ENCODE measurements at places on chromosomes 3 and 15.

- no peak for DNase-seq
Observed at GRCh38 chr3:125160606-125161371, 51.8 kb downstream of the SLC12A8 start.

- no peak for DNase-seq
Observed at GRCh38 chr3:193701953-193702635, 109.1 kb downstream of the OPA1 start.

DNA sequence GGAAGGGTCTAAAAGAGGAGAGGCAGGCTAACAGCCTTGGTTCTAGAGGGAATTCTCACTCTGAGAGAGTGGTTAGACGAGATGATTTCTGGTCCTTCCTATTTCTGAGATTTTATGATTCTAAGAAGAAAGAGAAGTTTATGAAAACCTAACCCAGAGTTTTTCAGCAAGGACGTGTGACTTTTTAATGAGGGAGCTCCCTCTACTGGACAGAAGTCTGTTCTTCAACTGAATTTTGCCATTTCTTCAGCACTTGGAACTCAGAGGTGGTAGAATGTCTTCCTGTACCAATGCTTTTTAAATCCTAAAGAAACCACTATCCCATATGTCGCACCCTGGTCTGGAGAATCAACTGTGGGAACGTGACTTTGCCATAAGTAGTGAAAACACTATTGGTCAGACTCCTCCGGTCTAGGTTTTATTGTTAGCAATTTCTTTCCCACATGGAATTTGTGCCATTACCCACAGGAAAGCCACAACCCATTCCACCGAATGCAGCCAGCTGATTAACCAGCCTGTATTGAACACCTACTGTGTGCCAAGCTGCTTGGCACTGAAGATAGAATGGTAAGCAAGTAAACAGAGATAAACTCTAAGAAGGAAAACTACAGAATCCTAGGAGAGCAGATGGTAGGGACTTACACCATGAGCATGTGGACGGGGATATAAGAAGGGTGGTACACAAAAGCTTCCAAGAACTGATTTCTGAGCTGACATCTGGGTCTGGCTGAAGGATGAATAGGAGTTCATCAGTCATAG is 199.5 kb upstream of the LMCD1 start:
- DNase-seq, result peak; percentile 0

DNA sequence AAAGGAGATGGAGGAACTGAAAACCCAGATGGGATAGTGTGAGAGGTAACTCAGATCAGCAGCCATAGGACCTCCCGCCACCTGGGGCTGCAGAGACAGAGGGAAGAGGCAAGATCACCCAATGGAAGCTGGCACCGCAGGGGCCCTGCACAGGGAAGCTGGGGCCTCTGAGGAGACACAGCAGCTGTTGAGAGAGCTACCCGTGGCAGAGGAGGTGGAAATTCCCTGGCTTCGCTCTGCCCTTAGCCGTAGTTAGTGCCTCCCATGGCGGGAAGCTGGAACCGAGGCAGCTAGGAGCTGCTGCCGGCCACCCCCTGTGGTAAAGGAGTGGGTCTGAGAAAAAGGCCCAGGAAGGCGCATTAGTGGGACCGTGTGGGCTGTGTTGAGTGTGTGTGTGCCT is 18.0 kb upstream of the PLXNA1 start:
- no peak for DNase-seq

GRCh38 chr15:35013370-35013769 is 25.3 kb upstream of the ZNF770 start:
- DNase-seq, result peak; percentile 69

DNA sequence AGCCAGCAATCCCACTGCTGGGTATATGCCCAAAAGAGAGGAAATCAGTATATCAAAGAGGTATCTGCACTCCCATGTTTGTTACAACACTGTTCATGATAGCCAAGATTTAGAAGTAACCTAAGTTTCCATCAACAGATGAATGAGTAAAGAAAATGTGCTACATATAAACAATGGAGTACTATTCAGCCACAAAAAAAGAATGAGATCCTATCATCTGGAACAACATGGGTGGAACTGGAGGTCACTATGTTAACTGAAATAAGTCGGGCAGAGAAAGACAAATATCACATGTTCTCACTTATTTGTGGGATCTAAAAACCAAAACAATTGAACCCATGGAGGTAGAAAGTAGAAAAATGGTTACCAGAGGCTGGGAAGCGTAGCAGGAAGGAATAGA is 108.2 kb downstream of the TBC1D5 start:
- DNase-seq, result no peak

DNA sequence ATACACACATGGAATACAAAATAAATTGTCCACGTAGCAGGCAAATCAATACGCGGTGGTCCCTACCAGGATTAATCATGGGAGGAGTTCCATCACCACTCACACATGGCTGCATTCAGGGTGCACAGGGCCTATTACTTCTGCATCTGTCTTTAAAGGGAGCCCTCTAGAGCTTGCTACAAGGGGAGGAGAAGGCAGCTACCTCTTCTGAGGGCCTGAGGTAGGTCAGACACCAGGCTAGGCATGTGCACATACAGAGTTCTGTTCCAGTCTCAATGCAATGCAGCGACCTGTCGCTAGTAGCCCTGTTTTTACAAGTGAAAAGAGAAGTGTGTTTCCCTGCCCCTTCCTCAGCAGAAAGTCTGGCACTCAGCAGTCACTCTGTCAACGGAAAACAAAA is 102.7 kb downstream of the ROBO2 start:
- no peak for DNase-seq

GRCh38 chr15:59420986-59421618 is 16.9 kb upstream of the FAM81A start:
- DNase-seq, result no peak

DNA sequence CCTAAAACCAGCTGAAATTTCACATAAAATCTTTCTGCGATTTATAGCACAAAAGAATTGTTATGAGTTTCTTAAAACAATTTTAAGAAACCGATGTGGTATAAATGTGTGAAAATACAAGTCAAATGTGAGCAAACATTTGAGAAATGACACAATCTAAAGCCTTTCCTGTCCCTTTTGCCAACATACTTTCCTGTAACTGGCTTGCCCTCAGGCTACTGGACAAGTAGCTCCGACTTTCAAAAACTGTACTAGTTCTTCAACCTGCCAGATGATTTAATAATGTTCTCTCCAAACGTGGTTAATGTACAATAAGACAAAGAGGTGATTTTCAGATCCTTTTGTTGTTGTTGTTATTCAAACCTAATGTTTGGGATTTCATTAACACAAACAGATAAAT is 105.9 kb upstream of the ARHGEF26 start:
- DNase-seq, result no peak

- no peak for DNase-seq
Observed at GRCh38 chr3:12907729-12908128, 66.4 kb upstream of the RPL32 start.

DNA sequence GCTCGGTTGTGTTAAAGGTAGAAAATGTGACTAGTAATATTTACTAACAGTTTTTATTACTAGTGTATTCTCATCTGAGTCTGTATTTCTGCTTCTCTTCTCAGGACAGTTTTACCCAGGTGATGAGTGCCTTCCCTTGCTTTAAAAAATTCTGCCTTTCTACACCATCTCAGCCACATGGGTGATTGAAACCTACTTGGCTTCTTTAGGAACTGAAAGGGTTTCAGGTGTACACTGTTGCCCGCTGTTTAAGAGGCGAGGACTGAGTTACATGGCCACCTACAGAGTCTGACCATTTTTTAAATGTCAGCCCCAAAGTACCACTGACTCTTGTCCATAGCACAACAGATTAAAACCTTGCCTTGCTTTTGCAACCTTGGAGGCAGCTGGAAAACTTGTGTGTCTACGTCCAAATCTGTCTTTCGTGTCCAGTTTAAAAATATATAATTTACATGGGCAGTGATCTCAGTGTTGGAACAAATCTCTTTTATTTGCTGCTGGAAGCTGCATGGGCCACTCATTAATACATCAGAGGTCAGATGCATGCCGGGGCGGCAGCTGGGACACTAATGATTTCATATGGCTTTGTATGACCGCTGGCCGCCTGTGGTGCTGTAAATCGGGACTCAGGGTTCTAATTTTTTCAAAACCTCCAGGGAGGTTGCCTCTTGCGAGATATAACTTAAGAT is 44.6 kb downstream of the TRIM71 start:
- DNase-seq, result no peak

- no peak for DNase-seq
Observed at GRCh38 chr15:99176757-99177156, 71.9 kb downstream of the SYNM start.

- DNase-seq, result peak; percentile 98
Observed at GRCh38 chr15:90020021-90020735, 19.1 kb downstream of the ZNF710 start.

DNA sequence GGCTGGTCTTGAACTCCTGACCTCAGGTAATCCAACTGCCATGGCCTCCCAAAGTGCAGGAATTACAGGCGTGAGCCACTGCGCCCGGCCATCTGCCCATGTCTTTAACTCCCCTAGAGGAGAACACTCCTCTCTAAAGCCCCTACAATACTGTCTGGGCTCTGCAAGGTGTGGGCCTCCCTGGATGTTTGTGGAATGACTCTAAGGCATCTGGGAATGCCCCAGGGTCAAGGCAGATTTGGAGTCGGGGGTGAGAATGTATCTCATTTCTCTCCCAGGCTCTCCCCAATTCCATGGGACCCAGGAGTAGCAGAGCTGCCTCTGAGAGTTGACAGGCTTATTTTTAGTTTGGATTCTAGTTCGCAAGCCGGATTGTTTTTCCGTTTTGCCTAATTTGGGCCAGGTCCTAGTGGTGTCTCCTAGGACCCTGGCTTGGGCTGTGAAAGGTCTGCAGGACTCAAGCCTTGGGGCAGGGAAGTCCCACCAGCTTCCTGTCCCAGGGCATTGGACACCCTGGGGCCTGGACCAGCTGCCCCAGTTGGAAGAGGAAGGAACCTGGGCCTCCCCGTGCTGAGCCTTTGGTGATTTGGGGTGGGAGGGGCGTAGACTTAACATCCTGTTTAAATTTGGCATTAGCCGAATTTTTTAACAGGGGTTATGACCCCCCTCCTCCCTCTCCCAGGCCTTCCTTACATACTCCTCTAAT is 53.5 kb downstream of the MAGEF1 start:
- peak; percentile 40 for DNase-seq

DNA sequence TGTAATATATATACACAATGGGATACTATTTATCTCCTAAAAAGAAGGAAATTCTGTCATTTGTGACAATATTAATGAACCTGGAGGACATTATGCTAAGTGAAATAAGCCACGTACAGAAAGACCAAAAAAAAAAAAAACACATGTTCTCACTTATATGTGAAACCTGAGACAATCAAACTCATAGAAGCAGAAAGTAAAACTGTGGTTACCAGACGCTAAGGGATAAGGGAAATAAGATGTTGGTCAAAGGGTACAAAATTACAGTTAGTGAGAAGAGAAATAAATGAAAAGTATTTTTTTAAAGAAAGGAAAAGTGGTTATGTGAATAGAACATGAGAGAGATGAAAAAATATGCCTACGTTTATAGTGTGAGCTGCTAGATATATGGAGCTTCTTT is 101.1 kb downstream of the CPNE4 start:
- DNase-seq, result no peak

- DNase-seq, result peak; percentile 14
Observed at GRCh38 chr15:66578286-66578875, 12.6 kb upstream of the LCTL start.

DNA sequence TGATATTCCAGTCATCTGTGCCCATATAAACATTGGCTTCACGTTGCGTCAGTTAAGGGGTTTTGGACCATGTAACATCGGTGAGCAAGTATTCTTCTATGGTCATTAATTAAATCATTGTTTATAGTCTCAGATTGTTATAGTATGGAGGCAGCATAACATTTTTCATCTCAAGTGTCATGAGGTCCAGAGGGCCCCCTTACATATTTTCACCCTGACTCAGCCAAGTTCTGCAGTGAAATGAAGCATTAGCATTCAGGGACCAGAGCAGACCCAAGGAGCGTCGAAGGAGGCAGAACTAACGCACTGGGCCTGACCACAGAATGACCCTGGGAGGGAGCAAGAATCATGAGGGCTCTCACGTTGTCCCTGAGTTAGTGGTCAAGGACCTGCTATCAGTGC is 171.5 kb downstream of the LRTM1 start:
- no peak for DNase-seq

- no peak for DNase-seq
Observed at GRCh38 chr3:88058306-88058580, 562 bp downstream of the CGGBP1 start.

GRCh38 chr15:55856506-55857164 is 113.7 kb upstream of the PRTG start:
- no peak for DNase-seq

DNA sequence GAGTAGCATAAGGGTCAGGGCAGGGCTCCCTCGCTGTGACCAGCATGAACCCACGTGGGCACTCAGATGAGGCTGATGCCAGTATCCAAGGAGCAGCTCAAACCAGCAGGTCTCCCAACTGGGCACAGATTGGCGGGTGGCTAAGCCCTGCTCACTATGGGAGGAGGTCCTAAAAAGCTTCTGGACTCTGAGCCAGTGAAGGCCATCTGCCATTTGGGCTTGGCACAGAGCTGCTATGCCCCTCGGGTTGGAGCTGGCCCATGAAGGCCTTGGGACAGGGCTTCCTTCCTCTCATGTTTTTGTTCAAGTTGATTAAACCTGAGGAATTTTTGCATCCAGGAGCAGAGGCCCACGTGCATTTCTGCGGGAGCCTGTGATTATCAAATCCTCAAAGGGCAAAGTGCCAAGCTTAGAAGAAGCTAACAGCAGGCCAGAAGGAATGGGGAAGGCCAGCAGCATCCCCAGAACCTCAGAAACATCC is 4.3 kb upstream of the STRA6 start:
- no peak for DNase-seq

DNA sequence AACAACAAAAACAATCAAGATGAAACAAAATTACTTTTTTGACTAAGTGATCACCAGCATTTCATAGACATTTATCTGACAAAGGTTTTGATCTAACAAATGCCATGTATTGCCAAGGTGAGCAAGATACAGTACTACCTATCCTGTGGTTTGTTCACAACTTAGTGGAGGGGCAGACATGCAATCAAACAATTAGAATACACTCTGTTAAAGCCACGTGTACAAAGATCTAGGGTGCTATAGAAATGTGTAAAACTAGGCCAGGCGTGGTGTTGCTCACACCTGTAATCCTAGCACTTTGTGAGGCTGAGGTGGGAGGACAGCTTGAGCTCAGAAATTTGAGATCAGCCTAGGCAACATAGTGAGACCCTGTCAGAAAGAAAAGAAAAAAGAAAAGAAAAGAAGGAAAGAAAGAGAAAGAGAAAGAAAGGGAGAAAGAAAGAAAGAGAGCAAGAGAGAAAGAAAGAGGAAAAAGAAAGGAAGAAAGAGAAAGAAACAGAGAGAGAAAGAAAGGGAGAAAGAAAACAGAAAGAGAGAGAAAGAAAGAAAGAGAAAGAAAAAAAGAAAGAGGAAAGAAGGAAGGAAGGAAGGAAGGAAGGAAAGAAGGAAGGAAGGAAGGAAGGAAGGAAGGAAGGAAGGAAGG is 1.4 kb upstream of the TRIM69 start:
- no peak for DNase-seq

Measured in CD14-positive monocyte (primary cell).